ENCODE measurements at places on chromosomes 1 and 21.

GRCh38 chr1:172843444-172843843 is 184.5 kb downstream of the FASLG start:
- DNase-seq = no peak

DNA sequence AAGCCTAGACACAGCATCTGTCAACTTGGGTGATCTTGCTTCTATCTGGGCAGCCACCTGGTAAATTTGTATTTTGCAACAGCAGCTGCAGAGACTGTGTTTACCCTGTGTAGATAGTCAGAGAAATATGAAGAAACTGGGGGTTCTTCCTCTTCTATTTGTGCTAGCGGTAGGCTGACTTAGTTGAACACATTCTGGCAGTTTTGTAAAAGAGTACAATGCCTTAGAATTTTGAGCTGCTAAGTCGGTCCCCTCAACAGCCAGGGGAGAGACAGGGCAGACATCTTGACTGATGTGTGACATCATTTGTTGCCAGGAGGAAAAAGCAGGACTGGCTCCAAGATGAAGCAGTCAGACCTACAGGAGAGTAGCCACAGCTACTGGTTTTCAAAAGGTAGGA is 53.7 kb downstream of the KCNJ6 start:
- peak; percentile 21 for DNase-seq

DNA sequence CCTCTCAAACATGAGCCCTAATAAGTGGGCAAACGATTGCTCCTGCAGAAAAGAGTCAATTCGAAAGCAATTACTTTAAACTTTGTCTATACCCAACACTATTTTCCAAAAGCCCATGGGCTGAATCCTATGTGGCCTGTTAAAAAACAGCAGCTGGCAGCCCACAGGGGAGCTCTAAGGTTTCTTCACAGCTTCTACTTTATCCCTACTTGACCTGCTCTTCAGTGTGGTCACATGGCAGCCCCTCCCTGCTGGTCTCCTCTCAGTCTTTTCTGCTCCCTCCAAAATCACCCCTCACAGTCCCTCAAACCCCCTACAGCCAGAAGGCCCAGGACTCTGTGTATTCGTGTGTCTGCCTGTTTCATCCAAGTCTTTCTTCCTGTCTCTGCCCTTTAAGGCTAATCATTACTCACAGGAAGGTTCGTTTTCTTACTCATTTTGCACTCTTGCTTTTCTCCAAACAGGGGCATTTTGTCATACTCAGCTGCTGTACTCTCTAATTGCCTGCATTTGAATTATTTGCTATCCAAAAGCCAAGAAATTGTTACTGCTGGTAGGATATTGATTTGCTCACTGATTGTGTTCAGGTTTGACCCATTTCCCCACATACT is 62.4 kb upstream of the FAM3B start:
- no peak for DNase-seq

- DNase-seq = no peak
Observed at GRCh38 chr1:110184446-110184845, 25.7 kb upstream of the KCNC4 start.

DNA sequence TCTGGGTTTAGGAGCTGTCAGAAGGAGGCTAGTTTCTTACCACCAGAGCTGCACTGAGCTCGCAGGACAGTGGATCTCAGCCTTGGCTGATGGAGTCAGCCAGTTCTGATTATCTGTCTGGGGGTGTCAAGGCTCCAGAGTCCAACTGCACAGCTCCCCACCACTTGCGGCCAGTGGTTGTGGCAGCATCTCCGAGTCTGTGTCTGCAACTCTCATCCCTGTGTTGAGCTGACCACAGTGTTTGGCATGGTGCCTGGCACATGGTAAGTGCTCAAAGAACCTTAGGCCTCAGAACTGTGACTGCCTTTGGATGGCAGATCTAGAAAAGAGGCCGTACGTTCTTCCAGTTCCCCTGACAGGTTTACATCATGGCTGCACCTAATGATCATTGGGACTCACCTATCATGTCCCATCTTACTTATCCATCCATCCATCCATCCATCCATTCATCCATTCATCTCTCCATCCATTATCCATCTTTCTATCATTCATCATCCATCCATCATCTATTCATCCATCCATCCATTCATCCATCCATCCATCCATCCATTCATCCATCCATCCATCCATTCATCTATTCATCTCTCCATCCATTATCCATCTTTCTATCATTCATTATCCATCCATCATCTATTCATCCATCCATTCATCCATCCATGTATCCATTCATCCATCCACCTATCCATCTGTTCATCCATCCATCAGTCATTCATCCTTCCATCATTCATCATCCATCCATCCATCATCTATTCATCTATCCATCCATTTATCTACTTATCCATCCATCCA is 114.5 kb downstream of the CRYAA start:
- no peak for DNase-seq

DNA sequence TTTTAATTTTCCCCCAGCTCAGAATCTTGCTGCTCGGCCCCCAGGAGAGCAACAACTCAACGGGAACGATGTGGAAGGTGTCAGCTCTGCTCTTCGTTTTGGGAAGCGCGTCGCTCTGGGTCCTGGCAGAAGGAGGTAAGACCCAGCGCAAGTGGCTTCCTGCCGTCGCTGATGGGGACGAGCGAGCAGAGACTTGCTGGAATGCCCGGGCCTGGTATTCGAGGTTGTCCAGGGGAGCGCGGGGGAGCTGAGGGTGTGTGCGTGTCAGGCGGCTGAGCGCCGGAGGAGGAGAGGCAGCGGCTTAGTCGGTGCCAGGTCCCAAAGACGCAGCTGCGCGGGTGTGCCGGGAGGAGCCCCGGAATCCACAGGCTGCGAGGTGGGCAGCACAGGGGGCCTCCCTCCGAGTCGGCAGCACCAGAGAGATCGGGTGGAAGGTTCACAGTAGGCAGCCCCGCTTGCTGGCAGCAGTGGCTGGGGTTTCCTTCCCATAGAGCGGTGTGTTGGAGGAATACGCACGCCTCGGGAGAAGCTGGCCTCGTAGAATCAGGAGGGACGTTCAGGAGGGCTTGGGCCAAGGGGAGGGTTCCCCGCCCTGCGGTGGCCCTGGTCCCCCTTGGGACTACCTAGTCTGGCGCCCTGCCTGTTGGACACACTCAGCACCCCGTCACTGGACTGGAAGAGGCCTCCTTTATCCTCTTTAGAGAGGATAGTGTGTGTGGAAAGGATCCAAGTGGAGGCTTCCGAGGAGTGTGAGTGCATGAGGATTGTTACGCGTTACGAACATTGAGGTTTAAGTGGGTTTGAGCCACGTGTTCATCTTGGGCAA is 547 bp downstream of the PDPN start:
- DNase-seq = peak; percentile 54

GRCh38 chr1:246907472-246907871 is 24.3 kb downstream of the AHCTF1 start:
- no peak for DNase-seq

DNA sequence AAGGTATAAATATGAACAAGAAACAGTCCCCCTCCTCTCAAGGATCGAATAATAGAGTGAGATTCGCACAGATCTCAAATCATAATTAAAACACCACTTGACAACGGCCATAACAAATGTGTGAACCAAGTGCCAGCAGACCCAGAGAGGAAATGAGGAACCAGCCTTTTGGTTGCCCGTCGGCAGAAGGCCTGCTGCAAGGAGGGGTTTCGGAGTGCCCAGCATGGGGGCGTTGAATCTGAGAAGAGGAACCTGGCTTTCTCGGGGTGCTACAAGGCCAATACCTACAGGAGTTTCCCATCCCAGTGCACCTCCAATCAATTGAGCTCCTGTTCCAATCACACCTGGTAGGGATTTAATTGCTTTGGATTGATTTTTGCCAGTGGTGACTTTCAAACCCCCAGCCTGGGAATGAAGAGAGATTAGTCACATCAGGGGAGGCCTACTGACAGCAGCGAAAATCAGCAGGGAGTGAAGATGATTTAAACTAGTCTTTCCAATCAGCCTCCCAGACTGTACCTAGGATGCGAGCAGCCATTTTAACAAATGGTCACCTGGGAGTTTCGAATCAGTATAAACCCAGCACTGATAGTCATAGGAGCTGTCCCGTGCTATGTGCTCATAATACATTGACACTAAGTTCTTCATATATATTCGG is 263.8 kb downstream of the KAZN start:
- DNase-seq = no peak

GRCh38 chr1:179380299-179380698 is 14.5 kb downstream of the AXDND1 start:
- no peak for DNase-seq

DNA sequence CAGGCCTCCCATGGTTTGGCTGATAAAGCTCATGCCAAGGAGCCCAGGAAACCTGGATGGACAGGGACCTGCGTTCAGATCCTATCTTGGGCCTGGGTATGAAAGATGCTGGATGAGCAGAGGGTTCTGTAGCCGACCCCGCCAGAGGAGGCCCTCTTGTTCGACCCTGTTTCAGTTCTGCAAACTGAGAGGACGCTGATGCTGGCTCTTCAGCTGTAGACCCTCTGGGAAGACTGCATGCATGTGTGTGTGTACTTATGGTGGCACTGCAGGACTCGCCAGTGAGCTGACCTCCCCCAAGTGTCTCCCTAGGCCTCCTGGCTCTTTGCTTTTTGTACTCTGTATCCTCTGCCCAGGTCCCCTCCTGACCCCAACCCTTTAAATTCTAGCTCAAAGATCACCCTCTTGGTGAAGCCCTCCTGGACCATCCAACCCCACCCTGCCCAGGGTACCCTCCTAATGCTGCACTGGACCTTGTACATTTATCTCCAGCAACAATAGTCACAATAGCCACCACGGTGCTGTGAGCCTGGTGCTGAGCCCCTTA is 1.6 kb downstream of the EPS8L3 start:
- DNase-seq = no peak

DNA sequence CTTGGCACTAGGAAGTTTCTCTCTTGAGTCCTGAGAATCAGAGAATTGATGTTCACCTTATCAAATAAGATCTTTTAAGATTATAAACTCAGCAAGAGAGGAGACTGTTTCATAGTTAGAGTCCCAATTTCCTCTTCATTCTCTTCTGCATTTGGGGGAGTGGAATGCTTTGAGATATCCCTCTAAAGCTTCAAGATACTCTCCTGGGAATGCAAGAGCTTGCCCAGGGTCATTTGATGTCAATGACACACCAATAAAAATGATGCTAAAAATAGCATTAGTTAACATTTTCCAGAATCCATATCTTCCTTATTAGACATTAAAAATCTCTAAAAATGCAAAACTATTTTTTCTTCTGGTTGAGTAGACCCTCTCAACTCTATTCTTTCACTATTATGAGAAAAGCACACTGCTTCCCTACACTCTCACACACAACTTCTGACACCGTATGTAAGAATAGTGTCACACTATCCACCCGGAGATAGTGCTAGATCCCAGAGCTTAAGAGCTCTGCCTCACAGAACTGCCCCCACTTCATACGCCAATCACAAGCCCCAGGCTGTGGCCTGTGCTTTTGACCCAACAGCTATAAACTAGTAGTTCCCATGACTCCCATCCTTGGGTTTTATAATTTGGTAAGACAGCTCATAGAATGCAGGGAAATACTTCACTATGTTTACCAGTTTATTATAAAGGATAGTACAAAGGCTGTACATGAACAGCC is 399.9 kb upstream of the RUNX1 start:
- DNase-seq = no peak

DNA sequence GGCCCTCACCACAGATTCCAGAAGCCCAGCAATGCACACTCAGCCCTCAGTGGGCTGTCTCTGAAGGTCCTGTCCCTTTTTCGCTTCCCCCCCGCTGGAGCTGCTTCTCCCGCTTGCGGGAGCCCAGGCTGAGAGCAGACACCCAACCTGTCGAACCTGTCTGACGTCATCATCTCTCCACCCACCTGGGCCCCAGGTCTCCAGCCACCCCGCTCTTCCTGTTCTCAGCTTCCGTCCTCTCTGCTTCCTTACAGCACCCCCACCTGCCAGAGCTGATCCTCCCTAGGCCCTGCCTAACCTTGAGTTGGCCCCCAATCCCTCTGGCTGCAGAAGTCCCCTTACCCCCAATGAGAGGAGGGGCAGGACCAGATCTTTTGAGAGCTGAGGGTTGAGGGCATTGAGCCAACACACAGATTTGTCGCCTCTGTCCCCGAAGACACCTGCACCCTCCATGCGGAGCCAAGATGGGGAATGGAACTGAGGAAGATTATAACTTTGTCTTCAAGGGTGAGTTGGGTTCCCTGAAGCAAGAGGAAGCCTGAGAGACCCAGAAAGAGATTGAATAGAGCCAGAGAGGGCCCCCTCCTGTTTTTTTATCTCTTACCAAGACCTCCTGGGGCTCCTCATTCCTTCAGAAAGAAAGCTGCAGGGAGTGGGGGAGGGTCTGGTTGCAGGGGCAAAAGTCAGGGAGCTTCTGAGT is at the start of gene RAB25:
Gene RAB25 (plus strand): TSS at position 224 of the 700 bp plus-strand sequence. CDS start 241 bp downstream, at position 465.
- peak; percentile 43 for DNase-seq

DNA sequence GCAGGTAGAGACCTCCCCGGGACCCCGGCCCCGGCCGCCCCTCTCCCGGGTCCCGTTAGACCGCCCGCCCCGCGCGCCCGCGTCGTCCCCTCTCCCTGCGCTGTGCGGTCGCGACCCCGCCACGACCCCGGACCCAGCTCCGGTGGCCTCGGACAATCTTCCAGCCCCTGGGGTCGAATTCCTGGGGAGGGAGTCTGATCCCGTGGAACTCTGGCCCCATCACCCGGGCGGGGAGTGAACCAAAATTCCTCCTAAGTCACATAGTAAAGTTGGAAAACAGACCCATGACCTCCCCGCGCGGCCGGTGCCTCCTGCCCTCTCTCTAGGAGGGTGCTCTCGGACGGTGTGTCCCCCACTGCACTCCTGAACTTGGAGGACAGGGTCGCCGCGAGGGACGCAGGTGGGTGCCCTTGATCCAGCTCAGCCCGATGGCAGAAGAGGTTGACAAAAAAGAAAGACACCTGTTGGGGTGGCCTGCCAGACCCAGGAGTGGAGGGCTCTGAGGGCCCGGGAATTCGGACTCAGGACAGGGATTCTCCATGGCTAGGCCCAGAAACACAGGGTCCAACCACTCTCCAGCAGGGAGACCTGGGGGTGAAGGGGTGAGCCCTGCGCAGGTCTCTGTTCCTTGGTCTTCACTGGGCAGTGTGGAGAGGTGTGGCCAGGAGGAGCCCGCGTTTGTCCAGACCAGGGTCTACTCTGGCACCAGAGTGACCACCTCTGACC is 451 bp downstream of the ADAMTSL4 start:
- DNase-seq = no peak

DNA sequence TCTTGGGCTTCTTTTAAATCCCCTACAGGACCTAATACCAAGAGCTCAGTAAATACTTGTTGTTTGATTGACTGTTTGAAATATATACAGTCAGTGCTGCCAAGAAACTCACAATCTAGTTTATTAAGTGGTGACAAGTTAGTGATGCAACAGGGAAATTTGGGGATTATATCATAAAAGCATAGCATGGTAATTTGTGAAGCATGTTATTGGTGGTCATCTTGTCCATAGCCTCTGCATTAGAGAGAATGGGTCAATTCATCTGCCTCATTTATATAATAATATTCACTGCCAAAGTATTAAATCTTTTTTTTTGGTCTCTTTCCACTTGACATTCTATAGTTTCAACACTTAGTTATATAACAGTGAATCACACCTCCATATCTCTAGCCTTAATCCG is 138.2 kb upstream of the SPAG17 start:
- DNase-seq = no peak

GRCh38 chr1:31111290-31111951 is 45.9 kb upstream of the PUM1 start:
- no peak for DNase-seq

All from NCI-H1105 treated with DMSO at 0.1 percent for 48 hours (cell line).